ENCODE measurements at places on chromosomes 2 and 18.

GRCh38 chr2:38610851-38611801, 8.4 kb upstream of the HNRNPLL start:
- no peak for DNase-seq

DNA sequence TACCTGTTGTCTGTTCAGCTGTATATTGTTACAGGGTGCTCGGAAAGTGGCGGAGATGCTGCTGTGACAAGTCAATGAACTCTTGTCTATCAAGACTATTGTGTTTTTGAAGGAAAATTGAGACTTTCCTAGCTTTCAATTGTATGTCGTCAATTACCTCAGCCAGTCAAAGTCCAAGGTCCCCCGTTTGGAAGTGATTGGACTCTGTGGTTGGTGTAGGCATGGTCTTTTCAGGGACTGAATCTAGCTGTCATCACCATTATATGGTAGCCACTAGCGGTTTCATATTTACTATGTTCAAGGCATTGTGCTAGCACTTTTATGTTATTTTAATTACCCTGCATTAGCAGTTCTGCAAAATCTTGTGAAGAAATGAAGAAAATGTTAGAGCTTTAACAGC, 54.9 kb downstream of the XRCC5 start:
- no peak for DNase-seq

DNA sequence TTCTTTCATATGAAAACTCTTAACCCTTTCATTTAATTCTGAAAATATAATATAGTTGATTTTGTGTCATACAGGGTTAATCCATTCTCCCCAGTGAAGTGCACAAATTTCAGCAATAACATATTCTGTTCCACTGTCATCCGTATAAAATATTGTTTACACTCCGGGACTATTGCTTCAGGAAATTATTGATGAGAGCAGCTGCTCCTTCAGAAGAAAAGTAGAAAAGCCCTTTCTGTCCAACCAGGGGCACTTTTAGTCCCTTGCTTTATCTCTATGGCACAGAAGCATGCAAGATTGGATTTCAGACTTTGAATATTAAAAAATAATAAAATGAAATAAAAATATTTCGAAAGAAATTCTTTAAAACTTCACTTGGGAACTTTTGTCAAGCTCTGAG, 535.7 kb upstream of the SLC39A10 start:
- no peak for DNase-seq

DNA sequence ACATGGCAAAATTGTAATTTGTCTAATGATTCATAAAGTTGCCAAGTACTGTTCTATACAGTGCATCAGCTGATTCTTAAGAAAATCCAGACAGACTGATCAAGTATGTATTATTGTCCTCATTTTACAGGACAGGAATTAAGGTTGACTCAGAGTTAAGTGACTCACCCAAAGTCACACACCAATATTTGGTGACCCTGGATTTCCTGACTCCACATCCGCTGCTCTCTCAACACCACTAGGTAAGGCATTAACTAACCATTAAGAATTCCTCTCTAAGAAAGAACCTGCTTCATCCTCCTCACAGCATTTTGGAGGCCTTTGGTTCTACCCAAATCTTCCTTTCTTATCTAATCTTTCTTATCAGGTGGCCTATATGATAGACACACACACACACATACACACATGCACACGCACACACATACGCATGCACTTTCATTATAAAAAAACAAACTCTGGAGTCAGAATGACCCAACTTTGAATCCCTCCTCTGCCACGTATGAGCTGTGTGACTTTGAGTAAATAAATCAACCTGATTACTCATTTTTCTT, 150.8 kb downstream of the ANKRD44 start:
- DNase-seq: no peak

- DNase-seq: no peak
Measured at GRCh38 chr2:5845798-5846330, 153.7 kb downstream of the SOX11 start.

DNA sequence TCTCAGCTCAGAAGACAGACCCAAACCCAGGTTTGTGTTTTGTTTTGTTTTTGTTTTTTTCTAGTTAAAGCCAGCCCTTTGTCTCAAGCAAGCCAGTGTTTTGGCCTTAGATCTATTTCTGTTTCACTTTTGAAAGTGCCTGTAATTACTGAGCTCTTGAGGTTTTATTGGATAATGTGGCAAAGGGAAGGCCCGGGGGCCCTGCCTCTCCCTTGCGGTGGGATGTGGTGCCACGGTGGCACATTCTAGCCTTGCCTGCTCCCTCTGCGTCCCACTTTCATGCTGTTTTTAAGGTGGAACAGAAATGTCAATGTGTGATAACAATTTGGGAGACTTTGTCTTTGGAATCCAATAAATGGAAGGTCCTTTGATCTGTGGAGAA, 2.5 kb downstream of the HPCAL1 start:
- no peak for DNase-seq

GRCh38 chr2:94994063-94994913, 31.2 kb upstream of the MAL start:
- DNase-seq: no peak

- no peak for DNase-seq
Measured at GRCh38 chr2:54394392-54394791, 61.7 kb upstream of the SPTBN1 start.

GRCh38 chr18:49094136-49094535, 143.4 kb upstream of the SMAD7 start:
- DNase-seq: no peak

GRCh38 chr2:207762146-207762545, 7.6 kb downstream of the FZD5 start:
- no peak for DNase-seq

DNA sequence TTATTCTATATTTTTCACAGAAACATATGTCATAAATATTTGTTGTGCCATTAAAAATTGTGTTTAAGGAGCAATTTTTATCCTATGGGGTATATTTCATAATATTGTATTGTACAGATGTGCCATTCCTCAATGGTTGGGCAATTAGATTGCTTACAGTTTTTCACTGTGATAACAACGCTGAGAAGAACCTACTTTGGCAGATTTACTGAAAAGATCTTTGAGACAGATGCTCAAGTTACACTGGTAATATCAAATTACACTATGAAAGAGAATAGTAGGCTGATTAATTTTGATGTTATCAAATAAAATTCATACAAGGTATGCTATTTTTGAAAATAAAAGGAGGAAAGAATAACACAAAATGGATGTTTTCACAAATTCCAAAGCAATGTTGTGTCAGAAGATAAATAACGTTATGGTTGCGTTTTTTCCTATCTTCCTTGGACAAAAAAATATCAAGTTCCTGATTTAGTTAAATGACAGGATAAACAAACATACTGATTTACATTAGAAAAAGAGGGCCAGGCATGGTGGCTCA, 335.1 kb upstream of the ZNF521 start:
- no peak for DNase-seq

GRCh38 chr2:57987835-57988573, 58.6 kb upstream of the VRK2 start:
- DNase-seq: no peak

- no peak for DNase-seq
Measured at GRCh38 chr2:26687328-26687727, 5.2 kb upstream of the KCNK3 start.

DNA sequence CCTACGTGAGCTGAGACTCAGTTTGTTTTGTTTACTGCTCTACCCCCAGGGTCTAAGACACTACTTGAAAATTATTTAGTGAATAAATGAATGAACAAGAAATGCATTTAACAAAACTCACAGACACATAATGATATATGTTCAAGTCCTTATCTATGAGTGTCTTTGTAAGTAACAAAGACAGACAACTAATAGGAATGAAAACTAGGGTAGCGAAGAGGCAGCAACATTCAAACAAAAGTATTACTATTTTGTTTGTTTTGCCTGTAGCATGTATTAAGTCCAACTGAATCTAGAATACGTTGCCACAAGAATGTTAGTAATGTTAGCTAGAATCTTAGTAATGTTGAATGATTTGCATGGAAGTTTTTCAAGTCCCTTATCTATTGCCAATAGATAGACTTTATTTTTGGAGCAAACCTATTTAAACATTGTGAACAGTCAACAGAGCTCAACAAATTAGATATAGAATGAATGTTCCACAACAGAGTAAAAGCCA, 144.8 kb upstream of the VWC2L start:
- DNase-seq: no peak

DNA sequence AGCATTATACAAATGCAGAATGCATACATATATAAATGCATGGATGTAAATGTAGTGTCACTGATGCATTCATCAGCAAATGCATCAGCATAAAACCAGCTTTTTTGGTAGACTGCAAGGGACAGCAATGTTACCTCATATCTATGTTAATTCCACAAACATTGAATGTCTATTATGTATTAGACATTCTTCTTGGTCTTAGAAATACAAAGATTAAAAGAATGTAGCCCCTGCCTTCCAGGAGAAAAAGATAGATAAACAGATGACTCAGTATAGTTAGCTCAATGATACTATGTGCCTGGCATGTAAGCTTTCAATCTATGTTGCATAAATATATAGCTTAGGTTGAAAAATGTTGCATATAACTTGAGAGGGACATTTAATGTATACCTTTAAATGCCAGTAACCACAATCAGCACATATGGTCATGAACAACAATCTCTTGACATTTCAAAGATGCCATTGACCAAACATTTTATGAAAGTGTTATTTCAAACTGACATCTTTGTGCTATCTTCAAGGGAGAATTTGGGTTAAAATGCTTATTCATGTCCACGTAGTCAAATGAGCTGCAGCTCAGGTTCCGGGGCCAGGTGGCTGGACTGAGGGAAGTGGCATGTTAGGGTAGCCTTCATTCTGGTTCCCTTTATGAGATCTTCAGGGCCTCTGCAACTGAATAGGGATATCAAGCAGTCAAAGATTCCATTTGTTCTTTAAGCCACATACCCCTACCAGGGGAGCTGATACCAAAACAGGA, 45.2 kb upstream of the GCG start:
- no peak for DNase-seq

DNA sequence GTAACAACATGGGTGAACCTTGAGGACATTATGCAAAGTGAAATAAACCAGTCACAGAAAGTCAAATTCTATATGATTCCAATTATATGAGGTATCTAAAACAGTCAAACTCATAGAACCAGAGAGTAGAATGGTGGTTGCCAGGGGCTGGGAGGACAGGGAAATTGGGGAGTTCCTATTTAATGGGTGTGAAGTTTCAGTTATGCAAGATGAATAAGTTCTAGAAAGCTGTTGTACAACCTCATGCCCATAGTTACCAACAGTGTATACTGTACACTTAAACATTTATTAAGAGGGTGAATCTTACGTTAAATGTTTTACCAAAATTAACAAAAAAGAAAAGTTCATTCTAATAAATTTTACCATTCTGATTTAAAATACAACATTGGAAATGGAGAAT, 92.7 kb upstream of the WDSUB1 start:
- DNase-seq: no peak

DNA sequence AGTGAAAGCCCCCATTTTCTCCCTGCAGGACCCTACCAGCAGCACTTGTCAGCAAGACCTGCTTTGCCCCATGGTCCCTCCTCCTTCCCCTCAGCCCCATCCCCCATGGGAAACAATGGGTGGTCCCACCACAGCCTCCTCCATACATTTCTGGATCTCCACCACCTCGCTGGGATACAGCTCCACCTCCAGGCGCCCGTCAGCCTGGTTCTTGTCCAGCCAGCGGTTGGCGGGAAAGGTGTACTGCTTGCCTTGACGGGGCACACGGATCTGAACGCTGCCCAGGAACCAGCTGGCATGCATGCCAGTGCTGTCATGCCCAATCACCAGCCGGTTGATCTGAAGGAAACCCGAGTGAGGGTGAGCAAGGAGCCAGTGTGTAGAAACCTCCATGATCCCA, 90.9 kb downstream of the LOXHD1 start:
- DNase-seq: no peak

DNA sequence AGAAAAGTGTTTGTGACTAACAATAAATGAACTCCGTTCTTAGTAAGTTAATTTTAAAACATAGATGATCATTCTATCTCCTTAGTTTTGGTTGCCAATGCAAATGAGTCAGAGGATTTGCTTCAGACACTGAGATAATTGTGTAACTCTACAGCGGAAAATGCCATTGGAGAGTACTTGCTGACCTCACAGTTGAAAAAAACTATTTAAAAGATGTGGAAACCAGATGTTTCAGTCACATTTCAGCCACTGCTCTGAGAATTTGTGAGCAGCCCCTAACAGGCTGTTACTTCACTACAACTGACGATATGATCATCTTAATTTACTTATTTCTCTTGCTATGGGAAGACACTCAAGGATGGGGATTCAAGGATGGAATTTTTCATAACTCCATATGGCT, at the start of gene TNFAIP6:
Gene TNFAIP6, plus strand, starts transcription at position 234 of the 400 bp plus-strand sequence. Its CDS starts 75 bp downstream, at position 309.
- DNase-seq: no peak

- no peak for DNase-seq
Measured at GRCh38 chr2:75277111-75277510, 77.8 kb upstream of the TACR1 start.

DNA sequence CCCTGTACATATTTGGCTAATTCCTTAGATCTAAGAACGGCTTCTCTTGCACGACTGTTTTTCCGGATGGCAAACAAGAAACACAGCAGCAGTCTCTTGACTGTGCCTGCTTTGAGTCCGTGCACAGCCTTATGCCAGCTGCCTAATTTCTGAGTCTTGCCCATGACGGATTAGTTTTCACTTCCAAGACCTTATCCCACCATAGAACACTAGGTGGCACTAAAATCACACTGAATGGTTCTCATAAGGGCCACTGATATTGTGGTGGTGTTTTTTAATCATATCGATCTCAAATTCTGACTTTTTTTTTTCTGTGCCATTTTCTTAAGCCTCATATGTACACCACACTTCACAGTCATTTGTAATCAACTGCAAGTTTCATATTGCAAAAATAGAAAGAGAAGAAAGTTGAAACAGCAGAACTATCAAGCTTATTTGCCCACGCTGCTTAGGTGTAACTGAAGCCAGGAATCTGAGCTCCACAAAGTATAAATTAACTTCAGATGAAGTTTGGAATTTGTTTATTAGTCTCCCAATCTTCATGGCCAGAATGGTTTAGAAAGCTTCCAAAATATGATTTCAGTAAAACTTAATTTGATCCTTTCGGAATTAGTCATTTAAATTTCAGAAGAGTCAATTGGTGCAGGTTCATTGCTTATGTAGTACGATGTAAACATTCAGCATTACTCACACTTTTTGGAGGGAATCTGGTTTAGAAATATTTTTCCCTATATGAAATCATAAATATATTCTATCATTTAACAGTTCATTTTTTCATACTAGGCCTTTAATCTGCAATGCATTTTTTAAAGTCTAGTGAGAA, 45.5 kb upstream of the SCN7A start:
- DNase-seq: no peak

DNA sequence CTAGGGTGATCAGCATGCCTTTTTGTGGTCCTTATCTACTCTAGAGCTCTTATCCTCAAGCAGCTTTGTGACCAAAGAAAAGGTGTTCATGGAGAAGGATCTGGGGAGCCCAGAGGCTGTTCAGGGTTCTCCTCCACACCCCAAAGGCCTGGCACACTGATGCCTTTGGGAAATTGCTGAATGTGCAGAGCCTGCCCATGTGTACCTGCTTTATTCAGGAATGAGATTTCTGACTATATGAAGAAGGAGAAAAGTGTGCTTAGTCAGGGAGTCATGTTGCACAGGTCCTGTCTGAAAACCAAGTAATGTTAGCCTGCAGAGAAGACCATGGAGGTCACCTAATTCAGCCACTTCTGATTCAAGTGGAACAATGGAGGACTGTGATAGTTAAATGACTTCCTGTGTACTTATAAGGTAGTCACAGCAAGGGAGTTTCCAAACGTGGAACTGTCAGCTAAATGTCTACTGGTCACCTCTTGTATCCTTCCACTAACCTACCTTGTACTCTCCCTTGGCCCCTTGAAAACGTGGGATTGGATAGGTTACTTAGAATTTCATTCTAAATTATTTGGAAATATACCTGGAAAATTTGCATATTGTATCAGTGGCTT, 81.3 kb downstream of the LIMS1 start:
- DNase-seq: no peak

GRCh38 chr2:65382323-65382722, 50.1 kb downstream of the SPRED2 start:
- no peak for DNase-seq
